ENCODE measurements at places on chromosomes 11 and 22.

GRCh38 chr11:73055655-73056354 is 86.3 kb downstream of the FCHSD2 start:
- DNase-seq = no peak

GRCh38 chr22:50167689-50168489 is 2.6 kb upstream of the PANX2 start:
- DNase-seq = no peak

- DNase-seq = no peak
These were observed 15.6 kb downstream of the APOL4 start for GRCh38 chr22:36185828-36186624.

- DNase-seq = no peak
These were observed 89.2 kb upstream of the CRTAM start for GRCh38 chr11:122749005-122749687.

- DNase-seq = peak; percentile 93
These were observed 11.7 kb upstream of the GLYATL1 start for GRCh38 chr11:58927393-58928106.

DNA sequence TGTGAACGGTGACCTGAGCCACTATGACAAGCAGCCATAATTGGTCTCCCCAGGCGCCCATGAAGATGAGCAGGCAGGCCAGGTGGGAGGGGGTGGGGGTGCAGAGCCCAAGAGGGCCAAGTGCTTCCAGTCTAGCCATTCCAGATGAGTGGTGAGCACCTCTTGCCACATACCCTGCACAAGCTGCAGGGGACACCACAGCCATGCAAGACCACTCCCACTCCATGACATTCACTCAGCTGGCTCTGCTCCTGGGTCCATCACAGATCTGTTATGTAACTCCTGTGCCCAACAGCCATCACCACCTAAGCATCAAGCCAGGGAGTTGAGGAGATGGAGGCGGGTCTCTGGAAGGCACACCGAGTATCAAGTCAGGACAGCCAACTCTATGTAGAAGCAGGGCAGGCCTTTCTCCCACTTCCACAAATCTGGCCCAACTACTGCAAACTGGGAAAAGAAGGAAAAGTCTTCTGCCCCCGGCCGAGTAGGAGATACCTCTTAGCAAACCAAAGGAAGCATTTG is 8.4 kb downstream of the TMEM184B start:
- no peak for DNase-seq

- DNase-seq = peak; percentile 46
These were observed 15.4 kb downstream of the ARFGAP2 start for GRCh38 chr11:47161134-47161854.

DNA sequence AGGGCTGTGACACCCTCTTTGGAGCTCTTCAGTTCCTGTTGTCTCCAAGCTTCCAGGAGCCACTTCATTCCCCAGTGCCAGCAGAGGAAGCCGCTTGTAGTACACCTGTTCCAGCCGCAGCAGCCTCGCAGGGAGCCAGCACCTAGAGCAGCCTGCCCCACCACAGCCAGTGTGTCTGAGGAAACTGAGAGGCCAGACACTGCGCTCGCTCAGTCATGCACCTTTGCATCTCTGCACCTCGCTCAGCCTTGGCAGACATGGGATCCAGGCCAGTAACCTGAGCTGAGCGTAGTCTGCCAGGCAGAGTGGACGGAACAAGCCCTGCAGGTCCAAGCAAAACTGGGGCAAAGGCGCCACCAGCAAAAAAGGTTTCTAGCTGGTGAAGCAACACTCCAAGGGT is 1072.1 kb downstream of the JRKL start:
- no peak for DNase-seq

- DNase-seq = no peak
These were observed 127.9 kb upstream of the OPCML start for GRCh38 chr11:133660202-133660568.

DNA sequence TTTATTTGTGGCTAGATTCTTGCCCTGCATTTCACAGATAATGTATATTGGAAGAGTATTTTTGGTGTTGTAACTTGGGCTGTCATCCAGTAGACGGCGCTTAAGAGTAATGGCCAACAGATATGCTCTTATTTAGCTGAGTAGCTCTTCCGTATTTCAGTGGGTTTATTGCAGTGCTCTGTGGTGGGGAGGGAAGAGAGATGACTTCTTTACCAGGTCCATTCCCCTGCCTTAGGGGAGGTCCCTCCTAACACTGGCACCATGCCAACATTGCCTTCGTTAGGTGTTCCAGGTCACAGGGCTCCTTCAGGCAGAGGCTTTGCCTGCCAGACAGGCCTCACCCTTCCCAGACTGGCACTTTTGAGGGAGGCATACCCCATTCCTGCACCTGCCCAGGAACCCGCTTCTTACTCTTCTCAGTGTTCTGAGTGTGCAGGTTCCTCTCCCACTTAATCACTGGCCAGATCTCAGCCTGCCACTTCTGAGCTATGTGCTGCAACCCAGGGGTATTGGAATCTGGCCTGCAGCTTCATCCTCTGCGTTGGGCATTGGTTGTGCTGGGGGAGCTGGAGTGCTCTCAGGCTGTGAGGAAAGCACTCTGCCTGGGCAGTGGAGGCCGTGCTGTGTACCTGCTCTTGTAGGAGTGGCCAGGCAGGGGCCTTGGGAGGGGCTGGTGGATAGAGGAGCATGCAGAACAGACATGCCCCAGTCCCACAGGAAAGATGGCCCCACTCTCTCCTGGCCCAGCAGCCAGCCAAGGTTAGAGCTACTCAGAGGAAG is 29.4 kb upstream of the SLN start:
- no peak for DNase-seq

- no peak for DNase-seq
These were observed 2.8 kb upstream of the USP2 start for GRCh38 chr11:119384332-119384731.

- DNase-seq = no peak
These were observed 85.8 kb upstream of the SC5D start for GRCh38 chr11:121206810-121207209.

- no peak for DNase-seq
These were observed 2.4 kb upstream of the HEPACAM start for GRCh38 chr11:124938206-124938765.

DNA sequence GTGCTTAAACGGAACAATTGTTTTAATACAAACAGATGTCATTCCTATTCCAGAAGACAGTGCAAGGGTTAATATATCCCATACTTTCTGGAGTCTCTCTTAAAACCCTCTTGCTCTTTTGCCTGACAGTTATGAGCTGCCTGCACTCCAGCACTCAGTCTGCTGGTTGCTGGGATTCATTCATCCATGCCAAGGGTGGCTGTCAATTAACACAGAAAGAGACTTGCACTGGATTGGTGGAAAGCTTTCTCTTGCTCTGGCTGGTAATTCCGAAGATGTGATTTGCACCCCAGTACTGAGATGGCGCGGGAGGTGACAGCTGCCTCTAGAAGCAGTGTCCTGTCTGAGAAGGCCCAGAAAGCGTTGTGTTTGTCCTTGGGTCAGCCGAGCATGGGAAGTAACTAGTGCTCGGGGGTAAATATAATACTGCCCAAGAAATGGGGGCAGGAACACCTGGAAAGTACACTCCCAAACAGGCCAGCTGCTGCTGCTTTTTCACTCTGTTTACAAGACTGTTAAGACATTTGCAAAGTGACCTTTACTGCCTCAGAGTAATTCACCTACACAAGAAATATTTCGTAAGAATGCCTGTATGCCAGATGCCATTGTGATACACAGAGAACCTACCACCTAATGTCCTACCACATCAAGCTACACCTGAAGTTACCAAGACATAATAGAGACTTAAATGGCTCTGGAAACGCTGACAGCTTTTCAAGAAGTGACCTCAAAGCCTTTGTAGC is 20.5 kb downstream of the SCUBE2 start:
- no peak for DNase-seq

DNA sequence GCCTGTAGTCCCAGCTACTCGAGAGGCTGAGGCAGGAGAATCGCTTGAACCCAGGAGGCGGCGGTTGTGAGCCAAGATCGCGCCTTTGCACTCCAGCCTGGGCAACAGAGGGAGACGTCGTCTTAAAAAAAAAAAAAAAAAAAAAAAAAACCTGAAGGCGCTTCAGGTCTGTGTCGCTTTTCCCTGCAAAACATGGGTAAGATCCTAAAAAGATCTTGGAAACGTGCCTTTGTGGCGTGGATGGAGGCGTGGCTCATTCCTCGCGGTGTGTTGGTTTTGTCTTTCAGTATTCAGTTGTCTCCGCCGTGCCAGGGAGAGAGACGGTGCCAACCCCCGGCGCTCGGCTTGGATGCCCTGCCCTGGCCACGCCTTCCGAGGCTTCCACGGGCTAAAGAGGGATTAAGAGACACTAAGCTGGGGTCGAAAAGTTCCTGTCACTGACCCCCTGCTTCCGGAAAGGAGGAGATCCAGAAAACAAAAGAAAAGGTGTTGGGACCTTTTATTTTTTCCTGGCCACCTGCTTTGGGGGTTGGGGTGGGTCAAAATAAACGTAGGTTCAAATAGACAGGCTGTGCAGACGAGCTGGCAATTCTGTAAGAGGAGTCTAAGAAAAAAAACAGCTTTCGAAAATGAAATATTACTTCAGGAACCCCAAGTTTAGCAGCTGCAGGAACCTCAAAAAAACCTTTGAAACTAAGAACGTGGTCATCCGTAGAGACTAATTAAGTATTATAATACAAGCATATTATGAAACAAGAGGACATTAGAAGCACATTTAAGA is 1.1 kb upstream of the SLC35F2 start:
- peak; percentile 37 for DNase-seq

- no peak for DNase-seq
These were observed 220.7 kb downstream of the TENM4 start for GRCh38 chr11:79220171-79220570.

DNA sequence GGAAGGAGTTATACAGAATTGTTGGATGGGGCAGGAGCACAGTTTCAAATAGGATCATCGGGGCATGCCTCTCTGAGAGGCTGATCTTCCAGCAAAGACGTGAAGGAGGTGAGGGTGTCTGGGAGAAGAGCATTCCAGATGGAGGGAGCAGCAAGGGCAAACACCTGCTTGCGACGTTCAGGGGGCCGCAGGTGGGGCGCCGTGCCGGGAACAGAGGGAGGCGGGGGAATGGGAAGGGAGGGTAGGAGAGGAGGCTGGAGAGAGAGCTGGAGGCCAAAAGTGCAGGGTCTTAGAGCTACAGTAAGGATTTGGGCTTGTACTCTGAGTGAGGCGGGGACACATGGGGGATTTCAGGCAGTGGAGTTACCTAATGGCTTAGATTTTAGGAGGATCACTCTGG is 13.6 kb downstream of the APOL5 start:
- no peak for DNase-seq

DNA sequence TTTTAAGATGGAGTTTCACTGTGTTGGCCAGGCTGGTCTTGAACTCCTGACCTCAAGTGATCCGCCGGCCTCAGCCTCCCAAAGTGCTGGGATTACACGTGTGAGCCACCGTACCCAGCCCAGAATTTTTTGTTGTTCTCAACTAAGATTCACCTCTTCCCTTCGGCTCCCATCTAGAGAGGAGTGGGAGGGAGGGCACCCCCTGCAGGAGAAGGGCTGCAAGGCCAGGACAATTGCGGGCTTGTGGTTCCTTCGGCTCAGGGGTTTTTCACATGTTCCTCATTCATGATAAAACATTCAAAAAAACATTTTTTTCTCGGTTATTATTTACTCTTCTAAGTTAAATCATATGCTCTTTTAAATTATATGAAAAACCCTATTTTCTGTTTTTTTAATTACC is 201.1 kb upstream of the LRRC4C start:
- DNase-seq = no peak

DNA sequence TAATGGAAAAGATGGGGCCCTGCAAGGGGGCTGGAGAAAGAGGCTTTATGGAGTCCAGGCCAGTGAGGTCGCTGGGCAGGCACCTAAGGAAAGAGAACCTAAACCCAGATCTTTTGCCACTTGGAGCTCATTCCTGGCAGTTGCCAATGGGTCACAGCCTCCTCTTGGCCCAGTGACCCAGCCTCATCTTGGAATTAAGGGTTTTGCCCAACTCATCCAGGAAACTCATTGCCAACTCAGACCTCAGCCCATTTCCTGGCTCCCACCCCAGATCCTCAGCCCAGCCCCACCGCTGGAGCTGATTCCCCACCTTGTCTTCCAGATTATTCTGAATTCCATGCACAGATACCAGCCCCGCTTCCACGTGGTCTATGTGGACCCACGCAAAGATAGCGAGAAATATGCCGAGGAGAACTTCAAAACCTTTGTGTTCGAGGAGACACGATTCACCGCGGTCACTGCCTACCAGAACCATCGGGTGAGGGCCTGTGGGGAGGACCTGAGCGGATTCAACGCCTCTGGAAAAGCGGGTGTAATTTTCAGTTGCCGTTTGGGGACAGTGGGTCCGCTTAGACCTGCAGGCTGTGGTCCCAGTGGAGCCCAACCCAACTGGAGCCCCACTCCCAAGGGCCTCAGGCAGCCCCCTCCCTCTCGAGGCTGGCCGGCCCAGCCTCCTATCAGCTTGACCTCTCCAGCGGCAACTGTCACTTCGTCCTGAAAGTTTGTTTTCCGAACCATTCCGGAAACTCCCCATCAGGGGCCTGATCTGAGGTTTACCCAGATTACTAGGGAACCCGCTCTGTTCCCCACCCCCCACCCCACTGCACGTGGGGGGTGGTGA is 4.3 kb downstream of the TBX1 start:
- DNase-seq = no peak

DNA sequence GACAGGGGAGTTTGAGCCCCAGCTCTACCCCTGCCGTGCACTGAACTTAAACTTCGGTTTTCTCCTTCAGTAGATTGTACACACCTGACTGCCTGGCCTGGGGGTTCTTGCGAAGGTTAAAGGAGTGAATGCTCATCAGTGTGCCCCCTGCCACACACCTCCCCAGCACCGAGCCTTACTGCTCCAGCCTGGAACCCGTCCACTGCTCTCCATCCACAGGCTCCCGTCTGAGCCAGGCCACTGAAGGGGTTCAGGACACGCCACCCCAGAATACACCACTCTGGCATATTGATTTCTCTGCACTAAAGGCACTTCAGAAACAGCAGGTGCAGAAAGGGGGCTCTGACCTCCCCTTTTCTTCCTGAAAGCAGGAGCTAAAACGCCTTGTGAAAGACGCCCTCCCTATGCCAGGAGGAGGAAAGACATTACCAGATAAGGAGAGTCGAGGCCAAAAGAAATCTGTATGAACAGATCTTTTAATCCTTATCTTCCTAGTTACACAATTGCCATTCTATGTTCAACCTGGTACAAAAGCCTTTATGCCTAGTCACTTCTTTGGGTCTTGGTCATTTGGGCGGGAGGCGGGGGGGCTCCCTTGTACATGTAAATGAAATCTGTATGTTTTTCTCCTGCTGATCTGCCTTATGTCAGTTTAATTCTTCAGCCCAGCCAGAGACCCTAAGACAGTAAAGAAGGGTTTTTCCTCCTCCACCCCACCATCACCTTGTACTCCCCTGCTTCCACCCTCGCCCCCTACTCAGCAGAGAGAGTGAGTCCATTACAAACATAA is 1.9 kb upstream of the SSTR3 start:
- DNase-seq = no peak

- no peak for DNase-seq
These were observed 12.1 kb downstream of the GATD1 start for GRCh38 chr11:765025-765801.

DNA sequence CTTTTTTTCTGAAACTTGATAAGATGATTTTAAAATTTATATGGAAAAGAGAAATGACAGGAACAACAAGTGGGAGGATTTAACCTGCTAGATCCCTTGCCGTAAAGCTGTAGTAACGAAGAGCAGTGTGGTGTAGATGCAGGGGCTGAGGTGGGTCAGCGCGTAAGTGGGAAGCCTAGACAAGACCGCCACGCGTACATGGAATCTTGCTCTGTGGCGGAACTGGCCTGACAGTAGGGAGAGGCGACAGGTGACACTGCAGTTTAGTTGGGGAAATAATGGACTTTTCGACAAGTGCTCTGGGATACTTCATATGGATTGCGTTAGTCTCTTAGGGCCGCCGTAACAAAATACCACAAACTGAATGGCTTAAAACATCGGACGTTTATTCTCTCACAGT is 28.8 kb downstream of the TNRC6B start:
- no peak for DNase-seq

GRCh38 chr22:25514436-25515180 is 49.9 kb upstream of the GRK3 start:
- no peak for DNase-seq
